ENCODE measurements at places on chromosomes 11 and 22.

GRCh38 chr11:76380159-76380976, 564 bp downstream of the THAP12 start:
- DNase-seq = peak; percentile 21

GRCh38 chr22:43570531-43571165, 158.8 kb downstream of the MPPED1 start:
- DNase-seq = no peak

GRCh38 chr22:26561756-26562417, 28.0 kb downstream of the TPST2 start:
- no peak for DNase-seq

DNA sequence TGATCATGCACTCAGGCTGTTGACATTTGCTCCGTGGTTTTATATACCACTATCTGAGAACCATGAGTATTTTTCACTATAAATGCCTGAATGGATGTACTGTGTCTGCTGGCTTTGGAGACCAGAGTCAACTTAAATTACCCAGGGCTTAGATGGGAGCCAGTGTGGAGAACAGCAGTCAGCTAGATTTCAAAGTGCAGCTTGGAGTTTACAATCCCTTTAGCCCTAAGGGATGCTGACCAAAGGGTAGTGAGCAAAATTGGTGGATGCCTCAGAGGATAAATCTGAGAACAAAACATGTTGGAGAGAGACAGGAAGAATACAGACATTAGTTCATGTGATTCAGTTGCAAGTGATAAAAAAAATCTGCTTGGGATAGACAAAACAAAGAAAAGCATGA, 327.5 kb downstream of the C11orf87 start:
- DNase-seq = no peak

DNA sequence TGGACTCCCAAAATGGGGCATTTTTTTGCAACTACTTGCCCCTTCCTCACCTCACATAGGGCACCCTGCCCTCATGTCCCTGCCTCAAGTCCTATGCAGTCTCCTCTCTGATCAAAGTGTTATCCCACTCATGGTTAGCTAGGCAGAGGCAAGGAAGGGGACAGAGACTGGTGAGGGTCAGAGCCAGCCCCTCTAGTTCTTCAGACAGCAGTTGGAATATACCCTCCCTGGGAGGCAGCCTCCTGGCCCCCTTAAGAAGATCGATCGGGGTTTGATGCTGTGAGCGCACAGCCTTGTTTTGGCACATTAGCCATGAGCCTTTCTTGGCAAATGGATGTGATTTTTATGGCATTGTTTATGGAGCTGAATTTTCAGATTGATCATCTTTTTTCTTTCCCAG, 436.9 kb downstream of the BUD13 start:
- no peak for DNase-seq

DNA sequence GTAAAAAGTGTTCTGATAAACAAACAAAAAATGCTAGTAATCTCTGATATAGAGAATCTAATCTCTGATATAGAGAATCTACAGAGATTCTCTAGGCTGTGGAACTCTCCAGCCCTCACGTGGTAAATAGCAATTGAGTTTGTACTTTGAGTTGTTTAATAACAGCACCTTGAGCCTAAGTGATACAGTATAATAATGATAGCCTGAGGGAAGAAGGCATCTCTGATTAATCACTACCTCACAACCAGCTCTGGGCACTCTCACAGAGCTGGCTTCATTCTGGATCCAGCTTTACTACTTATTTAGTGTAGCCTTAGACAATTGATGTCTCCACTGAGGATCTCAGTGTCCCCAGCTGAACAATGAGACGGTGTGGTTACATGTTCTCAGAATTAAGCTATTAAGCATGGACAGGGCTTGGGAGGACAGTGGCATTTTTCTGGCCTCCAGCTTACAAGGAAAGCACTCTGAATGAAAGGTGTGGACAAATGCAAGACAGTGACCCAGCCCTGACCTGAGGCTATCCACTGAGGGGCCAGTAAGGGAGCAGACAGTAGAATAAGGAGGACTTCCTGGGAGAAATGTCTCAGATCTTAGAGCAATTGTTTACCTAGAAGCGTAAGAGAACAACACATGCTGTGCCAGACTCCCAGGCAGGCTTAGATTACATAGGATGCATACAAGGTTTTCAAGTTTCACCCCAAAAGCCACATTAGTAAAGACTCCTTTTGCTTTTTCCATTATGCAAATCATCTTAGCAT, 88.7 kb upstream of the DRD2 start:
- no peak for DNase-seq

DNA sequence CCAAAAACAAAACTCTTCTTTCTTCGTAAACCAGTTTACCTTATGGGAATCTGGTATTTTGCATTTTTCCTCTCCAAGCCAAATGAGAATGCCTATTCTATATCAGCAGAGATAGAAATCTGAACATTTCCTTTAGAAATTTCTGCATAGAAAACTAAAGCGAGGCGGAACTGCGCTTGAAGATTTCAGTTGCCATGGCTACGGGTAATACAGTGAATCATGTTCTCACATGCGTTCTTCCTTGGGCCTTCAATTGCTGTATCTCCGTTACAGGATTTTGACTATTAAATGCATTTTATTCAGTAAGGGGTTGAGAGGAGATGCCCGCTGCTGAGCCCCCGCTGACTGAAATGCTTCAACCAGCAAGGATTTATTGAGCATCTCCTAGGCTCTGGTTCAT, 108.2 kb upstream of the CRYBB3 start:
- DNase-seq = no peak

- no peak for DNase-seq
Observed at GRCh38 chr11:129223701-129224149, 31.6 kb upstream of the ARHGAP32 start.

GRCh38 chr22:24437741-24438328, 10.4 kb downstream of the ADORA2A start:
- peak; percentile 15 for DNase-seq

DNA sequence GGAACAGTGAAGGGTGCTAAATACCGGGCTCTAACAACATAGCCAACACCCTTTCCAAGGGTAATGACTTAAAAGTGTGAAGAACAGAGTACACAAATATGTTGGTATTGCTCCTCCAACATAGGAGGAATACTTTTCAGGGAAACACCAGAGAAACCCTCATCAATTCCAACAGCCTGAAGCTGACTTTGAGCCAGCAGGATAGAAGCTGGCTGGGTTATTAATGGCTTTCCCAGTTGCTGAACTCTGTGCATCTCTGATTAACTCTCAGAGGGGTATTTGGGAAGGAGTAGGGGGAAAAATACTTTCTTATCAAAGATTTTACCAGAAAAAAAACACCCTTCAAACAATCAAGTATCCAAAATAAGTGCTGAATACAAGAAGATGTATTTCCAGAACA, 95.6 kb downstream of the AMBRA1 start:
- no peak for DNase-seq

- no peak for DNase-seq
Observed at GRCh38 chr11:106286881-106287504, 209.5 kb downstream of the AASDHPPT start.

DNA sequence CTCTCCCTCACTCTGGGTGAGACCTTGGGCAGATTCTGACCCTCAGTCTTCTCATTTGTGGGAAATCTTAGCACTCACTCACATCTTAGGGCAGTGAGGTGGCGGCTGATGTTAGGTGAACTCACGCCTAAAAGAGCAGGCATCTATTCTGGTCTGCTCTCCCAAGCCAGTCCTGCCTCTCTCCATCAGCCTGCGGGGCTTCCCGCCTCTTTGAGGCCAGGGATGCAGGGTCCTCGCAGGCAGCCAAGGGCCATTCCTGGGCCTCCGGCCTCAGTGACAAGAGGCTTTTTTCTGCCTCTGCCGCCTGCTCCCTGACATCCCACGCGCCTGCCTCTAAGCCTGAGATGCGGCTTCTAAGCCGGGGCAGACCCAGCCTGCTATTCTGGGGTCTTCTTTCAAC, 13.8 kb upstream of the FGF4 start:
- no peak for DNase-seq

GRCh38 chr22:19991645-19992451, 24.8 kb downstream of the ARVCF start:
- no peak for DNase-seq

GRCh38 chr11:45662665-45663485, 2.5 kb downstream of the CHST1 start:
- peak; percentile 95 for DNase-seq

GRCh38 chr11:9868641-9869040, 204.8 kb downstream of the SWAP70 start:
- DNase-seq = no peak

DNA sequence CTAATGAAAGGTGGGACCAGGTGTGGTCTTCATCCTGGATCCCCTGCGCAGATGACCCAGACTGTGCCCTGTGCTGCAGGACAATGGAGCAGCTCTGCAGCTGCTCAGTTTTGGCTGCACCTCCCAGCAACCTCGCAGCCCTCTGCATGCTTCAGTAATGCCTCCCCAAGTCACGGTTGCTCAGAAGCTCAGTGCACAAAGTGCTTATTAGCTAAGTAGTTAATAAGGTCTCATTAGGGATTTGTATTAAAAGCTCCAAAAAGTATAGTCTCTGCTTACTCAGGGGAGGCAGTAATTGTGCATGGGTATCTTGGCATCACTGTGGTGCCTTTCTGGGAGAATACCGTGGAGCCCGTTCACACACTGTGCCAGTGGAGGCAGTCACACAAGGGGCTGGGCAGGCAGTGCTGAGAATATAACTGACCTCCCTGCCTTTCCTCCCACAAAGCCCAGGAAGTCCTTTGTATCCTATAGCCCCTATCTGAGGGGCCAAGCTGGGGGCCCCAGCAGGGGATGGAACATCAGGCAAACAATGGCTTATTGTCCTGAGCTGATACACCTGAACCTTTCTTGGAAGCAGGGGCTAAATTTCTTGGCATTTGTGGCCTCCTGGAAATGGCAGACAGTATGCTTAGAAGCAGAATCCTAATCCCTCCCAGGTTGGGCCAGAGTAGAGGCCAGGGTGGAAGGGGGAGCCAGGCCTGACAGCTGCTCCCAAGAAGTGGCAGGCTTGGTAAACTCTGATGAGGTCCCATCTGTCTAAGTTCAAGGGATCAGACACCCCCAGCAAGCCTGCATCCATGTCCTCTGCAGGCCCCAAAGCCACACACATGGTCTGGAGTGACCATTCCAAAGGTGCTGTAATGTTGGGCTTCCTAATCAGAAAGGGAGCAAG, 125.5 kb upstream of the PARVA start:
- DNase-seq = no peak

GRCh38 chr11:66567787-66568123, 651 bp downstream of the CTSF start:
- no peak for DNase-seq

DNA sequence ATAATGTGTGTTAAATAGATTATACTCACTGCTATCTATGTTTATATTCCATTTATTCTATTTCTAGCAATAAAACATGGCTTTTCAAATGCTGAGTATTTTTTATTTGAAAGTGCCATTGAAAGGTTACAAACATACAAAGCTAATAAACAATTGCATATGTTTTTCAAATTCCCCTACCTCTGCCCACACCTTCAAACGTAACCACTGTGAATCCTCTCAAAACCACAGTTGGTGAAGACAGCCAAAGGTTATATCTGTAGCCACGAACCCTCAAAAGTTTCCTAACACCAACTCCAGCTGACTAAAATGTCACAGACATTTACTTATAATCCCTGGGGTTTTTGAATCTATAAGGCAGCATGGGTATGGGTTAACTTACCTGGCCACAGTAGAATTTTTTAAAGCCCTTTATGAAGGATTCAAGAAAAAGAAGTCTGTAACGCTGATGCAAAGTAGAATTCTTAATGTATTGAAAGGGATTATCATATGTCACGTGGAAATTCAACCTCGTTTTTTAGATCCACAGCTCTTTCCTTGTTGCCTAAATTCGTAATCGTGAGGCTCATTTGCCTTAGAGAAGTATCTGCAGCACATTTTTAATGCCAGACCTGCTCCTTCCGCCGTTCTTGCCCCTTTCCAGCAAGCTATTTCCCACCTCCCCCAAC, 122.5 kb upstream of the ZC3H12C start:
- no peak for DNase-seq

DNA sequence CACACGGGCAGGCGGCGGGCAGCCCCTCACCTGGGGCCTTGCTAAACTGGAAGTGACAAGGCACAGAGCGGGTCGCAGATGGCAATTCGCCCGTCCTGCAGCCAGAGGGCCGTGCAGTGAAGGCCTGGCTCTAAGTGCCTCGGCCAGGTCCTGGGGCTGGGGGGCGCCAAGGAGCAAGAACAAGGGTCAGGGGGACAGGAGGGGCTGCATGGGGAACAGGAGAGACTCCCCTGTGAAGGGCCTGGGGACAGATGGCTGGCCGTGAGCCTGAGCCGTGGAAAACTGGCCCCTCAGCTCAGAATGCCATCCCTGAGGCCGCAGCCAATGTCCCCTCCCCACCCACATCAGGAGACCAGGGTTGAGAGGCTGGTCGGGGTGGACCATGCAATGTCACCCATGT, 60.0 kb downstream of the RTL6 start:
- DNase-seq = no peak

DNA sequence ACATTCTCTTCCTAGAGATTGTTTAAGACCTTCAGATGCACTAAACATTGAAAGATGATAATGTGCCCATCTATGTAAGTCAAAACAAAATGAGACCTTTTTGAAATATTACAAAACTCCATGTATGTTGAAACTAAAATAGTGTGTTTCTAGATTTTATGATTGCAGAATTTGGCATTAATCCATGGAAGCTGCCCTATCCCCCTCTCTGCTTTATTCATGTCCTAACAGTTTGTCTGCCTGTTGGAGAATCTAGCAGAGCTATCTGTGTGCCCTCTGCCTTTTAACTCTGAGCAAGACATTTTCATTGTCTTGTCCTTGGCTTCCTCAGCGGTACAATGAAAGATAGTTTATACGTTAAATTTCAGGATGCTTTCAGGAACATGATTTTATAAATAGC, 105.5 kb downstream of the FAT3 start:
- DNase-seq = no peak

DNA sequence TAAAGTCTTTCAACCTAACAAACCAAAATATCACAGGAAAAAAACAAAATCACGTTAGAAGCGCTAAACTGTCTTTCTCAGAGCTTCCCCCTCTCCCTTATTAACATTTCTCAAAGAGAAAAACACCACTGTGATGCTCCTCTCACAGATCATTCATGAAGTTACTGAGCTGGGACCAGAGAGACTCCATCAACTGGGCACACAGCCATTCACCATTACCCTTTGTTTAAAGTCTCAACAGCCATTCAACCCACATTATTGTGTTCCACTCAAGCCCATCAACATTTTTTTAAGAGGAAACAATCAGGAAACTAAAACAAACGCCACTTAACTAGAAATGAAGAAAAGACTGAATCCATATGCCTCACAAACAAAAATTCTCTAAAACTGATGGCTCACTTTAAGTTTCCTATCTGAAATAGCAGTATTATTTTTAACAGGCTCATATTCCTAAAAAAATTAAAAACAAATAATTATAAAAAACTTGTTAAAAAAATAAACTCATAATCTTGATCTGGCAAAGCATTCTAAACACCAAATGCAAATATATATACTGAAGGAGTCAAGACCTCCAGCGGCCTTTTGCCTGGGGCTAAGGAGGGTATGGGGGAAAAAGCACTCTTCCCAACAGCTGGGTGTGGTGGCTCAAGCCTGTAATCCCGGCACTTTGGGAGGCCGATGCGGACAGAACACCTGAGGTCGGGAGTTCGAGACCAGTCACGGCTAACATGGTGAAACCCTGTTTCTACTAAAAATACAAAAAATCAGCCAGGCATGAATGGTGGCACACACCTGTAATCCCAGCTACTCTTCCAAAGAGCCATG, 14.0 kb downstream of the CELF1 start:
- no peak for DNase-seq

Data from fibroblast of skin of back (primary cell).